Activated CD4-positive, alpha-beta T cell treated with anti-CD3 and anti-CD28 coated beads for 48 hours (primary cell): ENCODE measurements at places on chromosomes 1 and 21.

GRCh38 chr1:214312530-214313051 lies 31.6 kb downstream of the SMYD2 start:
- no peak for DNase-seq

- DNase-seq: no peak
These were observed 324.9 kb upstream of the ST6GALNAC5 start for GRCh38 chr1:76542359-76542758.

DNA sequence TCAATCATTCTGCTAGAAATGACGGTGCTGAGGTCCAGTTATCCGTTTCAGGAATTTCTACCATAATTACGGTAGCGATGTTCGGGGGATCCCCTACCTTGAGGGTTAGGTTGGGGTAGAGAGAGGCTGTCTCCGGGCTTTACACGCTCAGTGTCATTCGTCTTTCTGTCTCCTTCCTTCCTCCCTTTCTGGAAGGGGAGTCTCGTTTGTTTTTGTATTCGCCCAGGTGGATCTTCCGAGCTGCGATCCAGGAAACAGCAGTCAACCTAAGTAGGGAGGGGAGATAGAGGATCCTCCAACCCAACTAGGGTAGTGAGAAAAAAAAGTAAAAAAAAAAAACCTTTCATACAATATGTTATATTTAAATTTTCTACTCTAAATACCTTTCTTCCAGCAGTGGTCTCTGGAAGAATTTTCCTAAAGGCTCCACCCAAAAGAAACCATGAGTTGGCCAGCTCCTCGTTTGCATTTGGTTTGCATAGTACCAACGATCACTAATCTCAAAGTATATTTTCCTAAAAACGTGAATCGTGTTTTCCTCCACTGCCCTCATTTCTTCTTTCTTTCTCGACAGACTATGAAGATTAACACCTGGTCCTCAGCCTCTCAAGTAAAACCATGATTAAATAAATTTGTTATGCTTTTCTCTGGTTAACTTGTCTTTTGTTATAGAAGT lies 611 bp upstream of the PIK3C2B start:
- DNase-seq: no peak

DNA sequence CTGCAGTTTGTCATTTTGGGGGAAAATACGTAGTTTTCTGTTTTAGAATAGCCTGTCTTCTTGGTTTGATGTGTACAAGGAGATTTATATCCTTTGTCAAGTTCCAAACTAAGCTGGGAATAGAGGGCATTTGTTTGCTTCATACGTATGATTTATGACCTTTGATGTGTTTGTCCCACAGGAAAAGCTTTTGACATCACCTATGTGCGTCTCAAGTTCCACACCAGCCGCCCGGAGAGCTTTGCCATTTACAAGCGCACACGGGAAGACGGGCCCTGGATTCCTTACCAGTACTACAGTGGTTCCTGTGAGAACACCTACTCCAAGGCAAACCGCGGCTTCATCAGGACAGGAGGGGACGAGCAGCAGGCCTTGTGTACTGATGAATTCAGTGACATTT lies 79.9 kb downstream of the LAMC1 start:
- DNase-seq: no peak

GRCh38 chr1:209382231-209383100 lies 201.0 kb upstream of the CAMK1G start:
- no peak for DNase-seq

DNA sequence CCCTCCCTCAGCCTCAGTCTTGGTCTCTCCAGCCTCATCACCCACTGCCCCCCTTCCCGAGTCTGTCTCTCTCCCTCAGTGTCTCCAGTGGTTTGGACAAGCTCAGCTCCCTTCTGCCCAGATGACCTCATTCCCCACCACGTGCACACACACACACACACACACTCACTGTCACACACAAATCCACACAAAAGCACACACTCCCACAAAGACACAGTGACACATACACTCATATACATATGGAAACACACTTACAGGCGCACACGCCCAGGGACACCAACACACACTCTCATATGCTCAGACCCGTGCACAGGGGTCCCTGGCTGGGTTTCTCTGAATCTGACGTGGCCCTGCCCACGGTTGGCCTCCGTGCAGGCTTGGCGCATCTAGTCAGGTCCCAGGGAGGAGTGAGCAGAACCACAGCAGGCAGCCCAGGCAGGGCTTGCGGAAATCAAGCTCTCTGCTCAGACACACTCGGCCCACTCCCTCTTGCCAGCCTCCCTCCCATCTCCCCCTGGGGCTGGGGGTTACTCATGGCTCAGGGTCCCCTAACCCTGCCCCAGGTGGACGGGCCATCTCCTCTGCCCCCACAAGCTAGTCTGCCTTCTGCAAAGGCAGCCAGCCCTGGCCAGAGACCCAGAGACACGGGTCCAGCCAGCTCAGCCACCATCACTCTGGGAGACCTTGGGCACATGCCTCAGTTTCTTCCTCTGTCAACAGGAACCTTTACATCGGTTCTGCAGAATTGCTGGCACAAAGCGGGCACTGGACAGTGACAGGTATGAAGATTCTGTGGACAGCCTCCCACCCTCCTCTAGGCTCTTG lies 38.5 kb upstream of the FAM131C start:
- no peak for DNase-seq

DNA sequence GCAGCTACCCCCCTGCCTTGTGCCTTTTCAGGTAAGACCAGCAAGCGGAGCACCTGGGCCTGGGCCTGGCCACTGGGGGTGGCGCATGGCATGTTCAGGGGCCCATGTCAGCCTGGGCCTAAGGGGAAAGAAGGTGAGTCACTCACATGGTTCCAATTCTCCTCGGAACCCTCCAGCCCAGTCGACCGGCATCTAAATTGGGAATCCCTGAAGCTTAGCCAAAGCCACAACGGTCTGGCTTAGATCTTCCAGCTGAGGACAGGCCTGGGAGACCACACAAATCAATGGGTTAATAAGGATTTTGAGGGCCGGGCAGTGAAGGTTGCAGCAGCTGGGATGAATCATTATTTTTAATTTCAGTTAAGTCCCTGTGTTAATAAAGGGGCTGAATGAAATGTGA lies 145.1 kb upstream of the SMYD2 start:
- DNase-seq: no peak

- no peak for DNase-seq
These were observed 1.1 kb upstream of the POU3F1 start for GRCh38 chr1:38047603-38048141.

DNA sequence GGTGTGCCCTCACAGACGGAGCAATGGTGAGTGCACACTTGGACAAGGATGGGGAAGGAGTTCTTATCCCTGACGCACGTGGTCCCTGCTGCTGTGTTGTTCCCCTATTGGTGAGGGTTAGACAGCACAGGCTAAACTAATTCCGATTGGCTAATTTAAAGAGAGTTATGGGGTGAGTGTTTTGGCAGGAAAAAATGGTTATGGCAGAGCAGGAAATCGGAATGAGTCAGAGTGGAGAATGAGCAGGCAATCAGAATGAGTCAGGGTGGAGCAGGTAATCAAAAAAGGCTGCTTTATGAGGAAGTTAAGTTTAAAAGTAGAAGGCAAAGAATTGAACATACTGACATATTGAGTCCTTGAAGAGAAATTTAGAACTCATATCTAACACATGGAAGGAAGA lies 100.5 kb downstream of the NGF start:
- DNase-seq: no peak

GRCh38 chr1:22053017-22053860 lies 730 bp downstream of the CDC42 start:
- peak; percentile 53 for DNase-seq

DNA sequence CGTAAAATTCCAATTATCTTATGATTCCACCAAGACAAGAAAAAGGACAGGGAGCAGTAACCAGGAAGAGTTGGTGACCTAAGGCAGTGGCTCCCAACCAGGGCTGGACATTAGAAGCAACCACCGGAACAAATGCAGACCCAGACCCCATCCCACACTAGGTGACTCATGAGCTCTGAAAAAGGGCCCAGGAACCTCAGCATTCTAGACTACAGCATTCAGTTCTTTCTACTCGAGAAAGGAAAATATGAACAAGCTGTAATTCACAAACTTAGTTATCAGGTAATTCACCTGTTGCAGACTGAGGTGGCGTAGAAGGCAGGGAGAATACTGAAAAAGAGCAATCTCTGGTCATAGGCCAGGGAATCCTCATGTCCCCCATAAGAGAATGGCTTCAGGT lies 138.4 kb upstream of the KRTAP19-8 start:
- DNase-seq: no peak

DNA sequence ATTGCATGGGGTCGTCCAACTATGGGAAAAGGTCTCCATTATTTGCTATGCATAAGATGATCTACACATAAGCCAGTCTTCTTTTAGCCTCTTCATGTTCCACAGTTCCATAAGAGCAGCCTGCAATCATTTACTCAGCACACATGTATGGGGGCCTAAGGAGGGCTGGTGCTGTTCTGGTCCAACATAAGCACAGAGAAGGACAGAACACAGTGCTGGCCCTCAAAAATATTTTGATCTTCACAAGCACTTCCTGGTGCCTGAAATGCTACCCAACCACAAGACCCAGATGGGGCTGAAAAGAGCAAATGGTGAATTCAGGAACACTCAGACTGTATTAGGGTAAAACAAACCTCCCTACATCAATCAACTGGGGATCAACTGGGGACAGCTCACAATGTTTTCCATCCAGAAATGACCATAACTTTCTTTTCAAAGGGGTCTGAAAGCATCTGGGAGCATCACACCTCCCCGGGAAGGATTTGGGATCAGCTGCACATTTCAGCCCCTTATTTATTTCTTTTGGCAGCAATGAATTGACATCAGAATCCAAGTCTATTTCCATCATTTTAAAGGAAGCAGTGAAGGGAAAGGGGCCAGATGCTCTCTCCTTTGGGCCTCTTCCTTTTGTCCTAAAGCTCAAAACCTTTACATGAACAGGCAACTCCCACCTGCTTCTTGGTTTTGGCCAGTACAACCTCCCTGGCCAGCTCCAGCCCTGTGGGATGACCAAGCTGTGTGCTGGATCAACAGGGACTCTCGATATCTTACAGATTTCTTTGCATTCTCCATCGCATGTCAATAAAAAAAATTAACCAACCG lies 45.7 kb downstream of the KCNN3 start:
- no peak for DNase-seq

DNA sequence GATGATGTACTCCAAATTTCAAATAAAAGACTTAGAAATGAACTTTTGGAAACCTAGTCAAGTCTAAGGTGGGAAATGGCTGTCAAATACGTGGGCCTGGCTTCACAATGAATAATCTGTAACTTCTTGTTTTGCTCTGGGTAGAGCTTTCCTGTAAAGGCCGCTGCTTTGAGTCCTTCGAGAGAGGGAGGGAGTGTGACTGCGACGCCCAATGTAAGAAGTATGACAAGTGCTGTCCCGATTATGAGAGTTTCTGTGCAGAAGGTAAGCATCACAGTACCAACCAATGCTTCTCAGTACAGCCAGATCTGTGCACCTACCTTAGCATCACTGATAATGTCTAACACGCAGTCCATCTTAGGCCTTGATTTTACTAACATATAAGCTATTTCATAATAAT lies 73.6 kb downstream of the TPR start:
- DNase-seq: peak; percentile 39

- DNase-seq: no peak
These were observed 44.7 kb upstream of the C8B start for GRCh38 chr1:57010511-57010910.

DNA sequence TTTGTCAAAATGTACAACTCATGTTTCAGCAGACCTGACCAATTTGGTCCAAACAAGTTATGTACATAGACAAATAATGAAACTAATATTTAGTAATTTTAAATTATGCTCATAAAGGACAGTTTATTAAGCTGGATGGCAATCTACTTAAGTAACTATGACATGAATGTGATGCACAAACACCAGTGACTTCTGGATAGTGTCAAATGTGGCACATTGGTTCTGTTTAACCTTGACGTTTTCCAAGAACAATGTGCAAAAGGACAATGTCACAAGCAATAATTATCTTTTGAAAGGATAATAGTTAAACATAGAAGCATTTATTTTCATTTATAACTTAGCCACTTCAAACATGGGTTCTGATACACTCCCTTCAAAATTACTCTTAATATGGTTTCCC lies 80.0 kb downstream of the TRIM33 start:
- no peak for DNase-seq
